ENCODE measurements at places on chromosomes 4 and X.

DNA sequence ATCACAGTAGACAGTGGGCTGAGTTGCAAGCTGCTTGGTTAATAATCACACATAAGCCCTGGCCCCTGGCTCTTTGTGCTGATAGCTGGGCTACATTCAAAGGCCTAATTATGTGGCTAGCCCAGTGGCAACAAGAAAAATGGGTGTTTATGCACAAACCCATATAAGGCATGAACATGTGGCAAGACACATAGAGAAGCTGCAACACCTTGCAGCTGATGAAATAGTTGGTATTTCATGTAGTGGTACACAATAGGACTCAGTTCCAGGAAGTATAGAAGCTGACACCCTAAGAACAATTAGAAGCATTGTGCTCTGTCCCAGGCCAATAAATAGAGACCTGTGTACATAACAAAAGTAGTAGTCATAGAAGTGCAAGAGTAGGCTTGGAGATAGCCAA lies 14.6 kb upstream of the ZNF630 start:
- DNase-seq: no peak

DNA sequence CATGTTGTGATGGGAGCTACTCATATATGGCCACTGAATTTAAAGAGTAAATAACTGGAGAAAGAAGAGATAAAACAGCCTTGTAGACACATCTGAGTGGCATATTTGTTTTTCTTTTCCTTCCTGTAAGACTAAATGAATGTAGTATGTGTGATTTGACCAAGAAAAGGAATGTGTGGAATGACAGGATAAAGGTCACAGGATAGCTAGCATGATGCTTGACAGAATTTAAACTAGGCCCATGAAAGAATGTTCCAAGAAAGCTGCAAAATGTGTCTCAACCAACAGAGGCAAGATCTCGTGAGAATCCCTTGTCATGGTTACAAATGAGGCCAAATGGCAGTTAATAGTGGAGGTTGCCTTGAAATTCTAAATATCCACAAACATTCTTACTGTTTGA lies 137.0 kb downstream of the KCNIP4 start:
- DNase-seq: no peak

- DNase-seq: no peak
Measured at GRCh38 chrX:136203951-136204350, 47.2 kb downstream of the MAP7D3 start.

DNA sequence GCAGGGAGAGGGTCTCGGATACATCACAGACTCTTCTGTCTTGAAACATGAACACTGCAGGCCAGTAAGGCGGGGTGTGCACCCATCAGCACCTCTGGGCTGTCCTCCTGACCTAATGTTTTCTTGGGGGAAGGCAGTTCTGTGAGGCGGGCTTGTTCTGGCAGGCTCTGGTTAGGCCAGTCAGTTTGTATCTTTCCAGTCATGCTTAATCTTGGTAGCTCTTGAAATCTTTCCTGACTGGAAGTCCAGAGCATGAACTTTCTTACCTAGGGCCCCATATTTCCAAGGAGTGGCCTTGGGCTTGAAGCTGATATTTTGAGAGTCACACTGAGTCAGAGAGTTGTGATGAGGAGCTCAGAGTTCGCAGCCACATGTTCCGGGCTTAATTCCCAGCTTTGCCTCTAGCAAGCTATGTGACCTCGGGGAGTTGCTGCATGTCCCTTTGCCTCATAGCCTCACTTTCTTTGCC lies 54.2 kb upstream of the RASSF6 start:
- no peak for DNase-seq
